Activated CD4-positive, alpha-beta T cell treated with anti-CD3 and anti-CD28 coated beads, Interleukin-2, amount 50 U/mL, for 24 hours (primary cell): ENCODE measurements at places on chromosomes 7 and 10.

- no peak for DNase-seq
Observed at GRCh38 chr7:65983965-65984658, 2.1 kb upstream of the GUSB start.

- DNase-seq: no peak
Observed at GRCh38 chr7:93194386-93194785, 31.9 kb downstream of the HEPACAM2 start.

DNA sequence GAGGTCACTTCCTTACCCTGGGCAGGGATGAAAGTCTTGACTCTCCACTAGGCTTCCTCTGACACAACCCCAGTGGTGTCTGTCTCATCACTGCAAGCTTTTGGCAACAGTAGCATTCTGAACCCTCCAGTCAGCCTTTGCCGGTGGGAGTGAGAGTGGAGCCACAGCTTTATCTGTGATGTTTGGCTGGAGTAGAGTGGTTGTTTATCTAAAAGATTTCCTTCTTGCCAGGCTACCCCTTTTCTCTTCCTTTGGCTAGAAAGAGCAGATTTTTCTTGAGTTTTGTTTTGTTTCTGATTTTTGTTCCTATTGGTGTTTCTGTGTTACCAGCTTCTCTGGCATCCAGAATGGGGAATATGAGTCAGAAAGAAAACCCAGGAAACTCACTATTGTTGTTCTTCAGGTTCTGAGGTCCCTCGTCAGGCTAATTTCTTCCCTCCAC, 98.9 kb upstream of the KIF5B start:
- no peak for DNase-seq

- no peak for DNase-seq
Observed at GRCh38 chr7:74006451-74007241, 21.3 kb upstream of the ELN start.

GRCh38 chr10:547591-548081, 141.8 kb downstream of the DIP2C start:
- DNase-seq: no peak

GRCh38 chr7:28497009-28497408, 84.7 kb downstream of the CREB5 start:
- DNase-seq: no peak

DNA sequence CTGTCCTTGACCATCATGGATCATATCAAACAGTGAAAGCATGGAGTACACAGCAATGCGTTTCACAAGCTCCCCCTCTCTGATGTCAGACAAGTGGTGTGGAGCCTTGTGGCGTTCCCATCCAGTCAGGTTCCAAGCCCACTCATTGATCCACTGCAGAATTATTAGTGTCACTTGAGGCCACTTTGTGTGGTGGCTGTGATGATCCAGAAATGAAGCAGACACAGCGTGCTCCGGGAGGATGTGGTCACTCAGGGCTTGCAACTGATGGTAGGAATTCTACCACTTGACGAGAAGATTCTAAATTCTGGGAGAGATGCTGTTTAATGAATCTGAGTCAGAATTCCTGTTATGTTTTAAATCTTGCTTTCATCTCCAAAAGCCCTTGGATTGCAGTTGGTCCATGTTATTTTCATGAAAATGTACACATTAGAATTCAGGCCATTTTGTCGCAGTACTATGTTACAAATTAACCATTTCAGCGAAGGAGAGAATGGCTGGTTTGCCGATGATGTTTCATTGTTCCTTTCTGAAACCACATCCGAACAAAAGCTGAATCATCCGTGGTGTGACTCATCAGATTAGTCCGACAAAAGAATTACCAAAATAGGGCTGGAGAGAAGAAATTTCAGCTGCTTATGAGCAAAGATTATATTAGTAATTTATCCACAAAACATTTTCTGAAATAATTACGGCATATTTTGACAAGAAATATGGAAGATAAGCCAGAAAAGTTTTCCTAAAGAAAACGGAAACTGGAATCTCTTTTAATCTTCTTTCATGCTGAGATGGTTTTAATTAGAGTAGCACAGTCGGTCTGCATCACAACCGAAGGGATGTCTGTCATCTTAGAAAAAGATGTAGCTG, 48.1 kb downstream of the INSYN2A start:
- DNase-seq: no peak

- DNase-seq: no peak
Observed at GRCh38 chr7:112937651-112938415, 147.6 kb upstream of the TMEM168 start.

GRCh38 chr7:46156086-46156485, 235.0 kb upstream of the IGFBP3 start:
- no peak for DNase-seq

GRCh38 chr7:140059273-140060242, 3.2 kb downstream of the PARP12 start:
- DNase-seq: peak; percentile 47

DNA sequence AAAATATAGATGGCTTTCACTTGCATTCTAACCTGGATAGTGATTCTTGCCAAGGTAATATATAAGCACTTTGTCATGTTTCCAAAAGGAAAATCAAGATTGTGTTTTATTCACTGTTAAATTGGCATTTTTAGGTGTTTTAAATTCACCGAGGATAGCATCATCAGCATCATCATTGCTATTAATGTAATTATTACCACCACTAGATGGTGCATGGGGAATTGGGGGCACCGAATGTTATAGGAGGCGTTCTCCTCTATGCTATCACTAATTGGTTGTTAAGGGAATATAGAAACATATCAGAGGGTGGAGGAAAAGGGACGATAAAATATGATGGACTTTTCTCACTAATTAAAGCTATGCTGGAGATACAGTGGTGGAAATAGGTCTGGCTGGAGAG, 95.5 kb downstream of the CELF2 start:
- peak; percentile 18 for DNase-seq

- peak; percentile 57 for DNase-seq
Observed at GRCh38 chr10:86400705-86401587, 34.4 kb upstream of the GRID1 start.

DNA sequence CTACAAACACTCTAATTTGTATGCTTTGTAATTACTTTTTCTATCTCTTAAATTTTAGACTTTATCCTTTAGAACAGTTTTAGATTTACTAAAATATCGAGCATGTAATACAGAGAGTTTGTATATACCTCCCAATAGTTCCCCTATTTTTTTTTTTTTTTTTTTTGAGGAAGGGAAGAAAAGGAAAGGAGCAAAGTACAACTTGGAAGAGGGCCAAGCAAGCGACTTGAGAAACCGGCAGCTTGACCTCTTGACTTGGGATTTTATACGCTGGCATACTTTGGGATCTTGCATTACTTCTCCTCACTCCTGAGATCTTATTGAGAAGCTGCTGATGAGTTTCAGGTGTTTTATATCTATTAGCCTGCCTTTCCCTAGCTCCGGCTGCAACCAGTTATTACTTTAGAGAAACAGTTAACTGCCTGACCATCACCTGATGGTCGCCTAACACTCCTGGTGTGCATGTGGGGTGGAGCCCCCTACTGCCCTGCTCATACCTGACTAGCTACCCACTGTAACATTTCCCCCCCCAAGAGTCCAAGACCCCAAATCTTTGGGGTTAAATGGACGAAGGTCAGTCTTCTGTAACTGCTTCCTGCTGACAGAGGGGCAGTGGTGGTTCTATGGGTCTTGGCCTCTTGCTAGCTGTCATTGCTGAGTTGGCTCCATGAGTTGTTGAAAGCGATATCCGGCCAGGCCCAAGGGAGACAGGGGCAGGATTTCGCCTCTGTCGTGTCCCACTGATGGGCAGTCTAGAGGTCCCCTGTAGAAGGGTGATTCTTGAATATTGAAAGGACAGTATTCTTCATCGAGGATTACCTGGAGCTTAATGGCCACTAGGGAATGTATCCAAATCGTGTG, 28.5 kb downstream of the MKLN1 start:
- no peak for DNase-seq

DNA sequence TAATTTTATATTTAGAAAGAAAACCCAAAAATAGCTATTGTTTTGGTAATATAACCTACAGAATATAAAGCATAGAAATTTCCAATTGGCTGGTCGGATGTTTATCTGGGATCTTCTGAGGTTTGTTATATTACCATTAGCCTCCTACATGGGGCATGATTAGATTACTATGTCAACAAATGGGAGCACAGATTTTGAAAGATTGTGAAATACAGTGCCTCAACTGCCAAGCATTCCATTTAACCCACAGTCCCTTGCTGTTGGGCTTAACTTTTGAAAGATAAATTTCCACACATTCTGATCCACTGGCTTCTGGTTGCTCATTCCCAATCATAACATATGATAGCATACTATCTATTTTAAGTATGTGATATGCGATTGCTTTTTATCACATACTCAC, 455.4 kb upstream of the C7orf33 start:
- no peak for DNase-seq

DNA sequence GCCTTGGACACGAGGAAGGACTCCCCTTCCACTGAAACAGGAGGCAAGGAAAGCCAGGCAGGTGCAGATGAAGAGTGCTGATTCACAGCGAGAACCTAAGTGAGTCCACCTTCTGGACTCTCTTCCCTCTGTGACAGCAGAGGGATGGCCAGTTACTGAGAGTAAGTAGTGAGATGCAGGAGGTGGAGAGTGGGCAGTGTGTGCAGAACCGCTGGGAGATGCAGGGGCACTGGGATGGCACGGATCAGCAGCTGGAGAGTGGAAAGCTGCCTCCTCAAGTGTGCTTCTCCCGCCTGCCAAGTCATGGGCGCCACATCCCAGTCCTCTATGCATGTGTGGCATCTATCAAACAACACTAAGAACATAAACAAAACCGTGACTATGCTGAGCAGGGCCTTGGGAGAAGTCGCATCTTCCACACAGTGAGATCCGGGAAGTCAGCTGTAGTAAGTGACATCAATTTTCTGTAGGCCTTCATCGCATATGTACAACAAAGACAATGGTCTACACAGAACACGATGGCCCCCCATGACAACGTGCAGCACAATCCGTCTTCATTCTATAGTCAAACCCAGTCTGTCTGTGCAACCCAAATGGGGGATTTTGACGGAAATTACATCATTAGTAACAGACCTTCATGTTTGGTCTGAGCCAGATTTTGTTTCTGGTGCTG, 217.4 kb upstream of the KLF14 start:
- DNase-seq: no peak

- no peak for DNase-seq
Observed at GRCh38 chr7:158075633-158076001, 512.0 kb downstream of the PTPRN2 start.

- no peak for DNase-seq
Observed at GRCh38 chr7:132683896-132684690, 107.8 kb upstream of the PLXNA4 start.

DNA sequence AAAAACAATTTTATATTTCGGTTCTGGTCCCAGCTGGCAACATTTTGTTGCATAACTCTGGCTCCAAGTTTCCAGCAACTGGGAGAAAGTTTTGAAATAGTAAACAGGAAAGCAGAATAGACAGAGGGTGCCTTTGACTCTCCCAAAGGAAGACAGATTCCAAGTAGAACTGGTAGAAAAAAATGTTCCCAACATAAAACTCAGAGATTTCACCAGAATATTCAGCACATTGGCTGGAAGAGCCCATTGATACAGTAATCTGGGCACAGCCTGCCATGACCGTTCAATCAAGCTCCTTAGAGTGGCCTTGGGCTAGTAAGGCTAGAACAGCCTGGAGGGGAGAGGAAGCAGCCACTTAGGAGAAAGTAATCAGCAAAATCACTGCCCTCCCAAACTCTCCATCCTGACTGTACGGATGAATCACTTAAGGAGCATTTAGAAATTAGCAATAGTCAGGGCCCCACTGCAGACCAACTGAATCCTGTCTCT, 120.4 kb downstream of the CUBN start:
- no peak for DNase-seq

DNA sequence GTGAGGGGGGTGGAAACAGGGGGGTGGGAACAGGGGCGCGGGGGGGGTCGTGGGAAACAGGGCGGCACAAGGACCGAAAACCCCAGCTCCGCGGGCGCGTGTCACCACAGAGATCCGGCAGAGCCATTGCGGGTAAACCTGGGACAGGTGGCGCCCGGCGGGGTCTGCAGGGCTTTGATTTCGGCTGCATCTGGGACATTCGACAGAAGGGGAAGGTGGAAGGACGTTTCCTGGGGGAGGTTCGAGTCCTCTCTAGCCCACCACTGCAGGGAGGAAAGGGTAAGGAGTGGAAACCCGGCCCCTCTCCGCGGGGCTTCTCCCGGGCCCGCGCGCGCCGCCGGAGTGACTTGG, 7.5 kb downstream of the NKX2-3 start:
- no peak for DNase-seq

DNA sequence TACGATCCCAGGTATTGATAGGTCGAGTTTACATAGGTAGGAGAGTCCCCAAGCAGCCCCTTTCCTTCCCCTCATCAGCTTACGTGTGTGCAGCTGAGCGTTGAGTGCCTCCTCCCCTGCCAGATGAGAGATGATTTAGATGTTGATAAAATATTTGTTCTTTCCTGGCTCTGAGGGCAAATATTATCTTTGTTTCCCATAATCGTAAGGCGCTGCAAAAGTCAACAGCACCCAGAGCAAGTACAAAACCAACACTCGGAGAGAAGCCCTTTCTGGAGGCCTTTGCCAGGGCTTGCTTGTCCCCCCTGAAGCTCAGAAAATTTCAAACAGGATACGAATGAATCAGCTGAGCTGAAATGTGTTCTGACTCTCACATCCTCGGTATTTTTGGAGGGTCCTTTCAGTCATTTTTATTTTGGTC, 683.2 kb downstream of the LRMDA start:
- no peak for DNase-seq

DNA sequence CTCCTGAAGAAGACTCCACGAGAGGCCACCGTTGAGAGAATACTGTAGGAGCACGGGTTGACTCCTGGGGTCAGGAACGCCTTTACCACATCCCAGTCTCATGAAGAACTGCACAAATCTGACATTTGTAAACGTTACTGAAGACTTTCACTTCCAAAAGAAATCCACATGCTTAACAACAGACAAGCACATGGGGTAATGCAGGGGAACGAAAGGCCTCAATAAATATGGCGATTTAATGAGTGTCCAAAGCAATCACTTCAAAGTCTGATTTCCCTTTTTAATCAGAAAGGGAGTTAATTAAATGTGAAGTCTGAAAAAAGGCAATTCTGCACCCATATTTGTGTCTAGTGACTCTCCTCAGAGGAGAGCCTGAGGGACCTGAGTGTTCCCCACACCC, 94.3 kb upstream of the SLC26A5 start:
- no peak for DNase-seq

DNA sequence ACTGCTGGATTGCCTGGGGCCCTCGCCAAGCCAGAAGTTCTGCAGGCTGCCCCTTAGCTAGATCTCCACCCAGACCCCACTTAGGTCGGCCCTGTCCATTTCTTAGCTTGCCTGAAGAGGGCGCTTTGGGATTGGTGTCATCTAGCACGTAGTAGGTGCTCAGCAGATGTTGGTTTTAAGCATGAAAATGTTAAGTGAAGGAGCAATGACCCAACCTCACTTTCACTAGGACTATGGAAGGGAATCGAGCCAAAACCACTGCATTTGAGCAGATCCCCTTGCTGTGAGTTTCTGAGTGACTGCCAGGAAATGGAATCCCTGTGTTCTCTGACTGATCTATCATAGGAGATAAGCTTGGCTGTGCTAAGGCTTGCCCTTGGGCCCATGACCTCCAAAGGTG, 131.7 kb upstream of the EEPD1 start:
- no peak for DNase-seq

GRCh38 chr7:151248346-151249033, at the start of gene SMARCD3:
Gene SMARCD3 (minus strand): TSS chr7:151248694. CDS start chr7:151248562, 132 bp downstream.
- no peak for DNase-seq

GRCh38 chr10:62692085-62692484, 112.4 kb upstream of the ADO start:
- no peak for DNase-seq
